ENCODE measurements at places on chromosomes 7 and 10. TPM values are rescaled to one million over a fixed set of nuclear protein-coding genes. Genes with fewer than 3 reads are reported as not detected.
A peak's percentile ranks its signal among the peaks of the same experiment; 100 is the strongest.

DNA sequence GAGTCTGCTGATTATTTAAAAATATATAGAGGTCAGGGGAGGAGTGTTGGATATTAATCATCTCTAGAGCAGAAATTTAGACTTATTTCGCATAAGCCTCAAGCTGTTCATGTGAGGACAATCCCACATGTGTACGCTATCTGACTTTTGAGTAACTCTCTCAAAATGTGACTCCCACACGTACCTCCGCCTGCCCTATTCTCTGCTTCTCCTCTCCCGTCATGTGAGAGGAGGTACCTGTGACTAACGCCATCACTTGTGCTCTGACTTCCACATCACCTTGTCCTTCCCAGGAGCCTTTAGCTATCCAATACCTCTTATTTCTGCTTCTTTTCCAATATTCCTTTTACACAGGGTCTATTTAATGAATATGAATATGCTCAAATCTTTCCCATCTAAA is 119.3 kb upstream of the CALCR start:
- no peak overlapping the region for H3K27ac ChIP-seq
- no peak overlapping the region for H3K4me3 ChIP-seq
- no peaks in the 10 kb centered on the region for H3K36me3 ChIP-seq
- H3K4me1 ChIP-seq = no peaks in the 10 kb centered on the region
- H3K27me3 ChIP-seq = no peaks in the 10 kb centered on the region
- DNase-seq = no peak

DNA sequence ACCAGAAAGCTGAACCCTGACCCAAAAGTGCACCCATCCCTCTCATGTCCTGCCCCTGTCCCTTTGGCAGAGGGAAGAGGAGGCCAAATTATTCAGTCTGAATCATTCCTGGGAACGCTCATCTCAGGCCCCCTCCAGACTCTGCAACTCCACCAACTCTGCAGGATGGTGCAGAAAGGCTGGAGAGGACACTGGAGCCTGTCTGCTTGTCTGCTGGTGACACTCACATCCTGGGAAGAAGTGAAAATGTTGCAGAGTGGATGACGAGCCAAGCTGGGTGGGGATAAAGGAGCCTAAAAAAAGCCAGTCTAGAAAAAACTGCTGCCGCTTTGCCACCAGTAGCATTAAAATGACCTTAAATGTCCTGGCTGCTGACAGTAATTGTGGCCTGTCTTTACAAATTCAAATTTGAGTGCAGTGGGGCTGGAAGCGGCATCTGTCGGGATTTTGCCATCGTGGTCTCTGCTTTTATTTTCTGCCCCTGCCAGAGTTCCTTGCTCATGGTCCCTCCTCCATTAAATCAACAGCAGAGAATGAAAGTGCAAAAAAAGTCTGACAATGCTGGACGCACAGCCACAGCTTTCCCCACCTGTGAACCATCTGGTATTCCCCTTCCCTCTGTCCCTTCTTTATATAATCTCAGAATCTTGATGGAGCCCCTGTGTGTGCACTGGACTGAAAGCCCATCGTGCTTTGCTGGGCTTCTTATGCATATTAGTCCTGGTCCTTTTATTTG is 63.9 kb downstream of the STK17A start:
- H3K27ac ChIP-seq = peak overlapping the region; percentile 96
- peaks cover 59% of the 10 kb centered on the region for H3K4me1 ChIP-seq
- H3K27me3 ChIP-seq = no peaks in the 10 kb centered on the region
- no peak overlapping the region for H3K4me3 ChIP-seq

Gene ANTXRL
- not detected for total RNA-seq

DNA sequence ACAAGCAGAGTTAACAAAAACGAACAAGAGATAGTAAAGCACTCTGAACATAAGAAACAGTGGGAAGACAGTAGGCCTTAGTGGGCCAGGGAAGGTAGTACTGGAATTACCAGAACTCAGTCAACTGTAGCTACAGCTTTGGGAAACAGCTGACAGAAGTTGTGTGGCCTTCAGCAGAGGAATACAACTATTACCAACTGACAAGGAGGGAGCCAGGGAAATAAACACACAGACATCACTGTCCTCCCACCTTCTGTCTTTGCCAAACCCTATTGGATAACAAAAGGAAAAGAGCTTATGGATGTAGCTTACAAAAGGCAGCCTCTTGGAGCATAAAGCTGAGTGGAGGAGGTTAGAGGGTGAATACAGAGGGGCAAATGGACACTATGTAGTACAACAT is 15.4 kb downstream of the MICU1 start:
- H3K4me1 ChIP-seq = peaks cover 8% of the 10 kb centered on the region
- no peak overlapping the region for H3K27ac ChIP-seq
- DNase-seq = no peak
- no peaks in the 10 kb centered on the region for H3K27me3 ChIP-seq
- no peak overlapping the region for H3K4me3 ChIP-seq
- no peaks in the 10 kb centered on the region for H3K36me3 ChIP-seq

GRCh38 chr10:119281581-119282071 is 74.3 kb downstream of the GRK5 start:
- H3K27ac ChIP-seq = peak overlapping the region; percentile 62
- H3K36me3 ChIP-seq = no peaks in the 10 kb centered on the region
- no peak overlapping the region for H3K4me3 ChIP-seq

Gene PON1
- total RNA-seq = not detected

Gene LAMB1
- total RNA-seq = 161 TPM

DNA sequence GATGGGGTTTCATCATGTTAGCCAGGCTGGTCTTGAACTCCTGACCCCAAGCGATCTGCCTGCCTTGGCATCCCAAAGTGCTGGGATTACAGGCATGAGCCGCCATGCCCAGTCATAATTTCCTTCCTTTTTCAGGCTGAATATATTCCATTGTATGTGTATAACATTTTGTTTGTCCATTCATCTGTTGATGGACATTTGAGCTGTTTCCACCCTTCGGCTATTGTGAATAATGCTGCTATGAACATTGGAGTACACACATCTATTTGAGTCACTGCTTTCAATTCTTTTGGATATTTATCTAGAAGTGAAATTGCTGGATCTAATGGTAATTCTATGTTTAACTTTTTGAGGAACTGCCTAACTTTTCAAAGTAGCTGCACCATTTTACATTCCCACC is 34.6 kb downstream of the TLX1 start:
- H3K36me3 ChIP-seq = no peaks in the 10 kb centered on the region
- H3K4me3 ChIP-seq = no peak overlapping the region
- no peak overlapping the region for H3K27ac ChIP-seq
- H3K27me3 ChIP-seq = no peaks in the 10 kb centered on the region
- H3K4me1 ChIP-seq = peaks cover 5% of the 10 kb centered on the region

DNA sequence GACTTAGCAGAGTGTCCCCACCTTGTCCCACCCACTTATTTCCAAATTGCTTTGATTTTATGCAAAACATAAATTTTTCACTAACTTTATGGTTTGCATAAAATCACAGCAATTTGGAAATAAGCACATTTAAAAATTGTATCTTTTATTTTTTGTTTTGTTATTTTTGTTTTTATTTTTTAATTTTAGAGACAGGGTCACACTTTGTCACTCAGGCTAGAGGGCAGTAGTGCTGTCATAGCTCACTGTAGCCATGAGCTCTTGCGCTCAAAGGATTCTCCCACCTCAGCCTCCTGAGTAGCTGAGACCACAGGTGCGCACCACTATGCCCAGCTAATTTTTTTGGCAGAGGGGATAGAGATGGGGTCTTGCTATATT is 43.2 kb downstream of the APBB1IP start:
- no peak overlapping the region for H3K27ac ChIP-seq
- no peak for DNase-seq

Gene DNAJC12
- 10.7 TPM for total RNA-seq

- DNase-seq = no peak
- H3K4me1 ChIP-seq = peaks cover 22% of the 10 kb centered on the region
- peaks cover 28% of the 10 kb centered on the region for H3K27me3 ChIP-seq
- H3K4me3 ChIP-seq = no peak overlapping the region
Observed at GRCh38 chr10:128541926-128542475, 415.8 kb upstream of the MKI67 start.

DNA sequence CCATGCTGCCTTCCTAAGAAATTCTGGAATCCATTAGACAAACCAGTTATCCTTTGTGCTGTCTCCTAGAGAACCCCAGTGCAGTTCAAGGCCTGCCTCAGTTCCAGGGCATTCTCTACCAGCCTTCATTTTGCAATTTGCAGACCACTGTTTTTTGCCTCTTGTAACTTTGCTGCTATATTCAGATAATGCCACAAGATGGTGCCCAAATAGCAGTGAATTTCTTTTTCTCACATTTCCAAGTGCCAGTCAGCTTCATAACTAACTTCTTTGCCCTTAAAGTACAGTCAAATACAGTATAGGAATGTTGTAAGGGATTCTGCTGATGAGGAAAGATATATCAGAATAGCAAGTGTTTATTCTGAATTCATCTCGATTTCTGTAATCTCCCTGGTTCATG is 25.2 kb downstream of the LOXL4 start:
- no peak overlapping the region for H3K4me3 ChIP-seq
- peaks cover 30% of the 10 kb centered on the region for H3K4me1 ChIP-seq
- no peaks in the 10 kb centered on the region for H3K27me3 ChIP-seq
- peaks cover 26% of the 10 kb centered on the region for H3K36me3 ChIP-seq

- no peaks in the 10 kb centered on the region for H3K36me3 ChIP-seq
- no peak overlapping the region for H3K27ac ChIP-seq
- H3K4me3 ChIP-seq = no peak overlapping the region
- no peaks in the 10 kb centered on the region for H3K4me1 ChIP-seq
- no peaks in the 10 kb centered on the region for H3K27me3 ChIP-seq
Observed at GRCh38 chr7:155182406-155182970, 112.4 kb downstream of the HTR5A start.

GRCh38 chr7:51288896-51289622 is 27.6 kb downstream of the COBL start:
- no peak overlapping the region for H3K4me3 ChIP-seq
- no peaks in the 10 kb centered on the region for H3K36me3 ChIP-seq
- H3K4me1 ChIP-seq = no peaks in the 10 kb centered on the region
- no peak for DNase-seq
- no peaks in the 10 kb centered on the region for H3K27me3 ChIP-seq
- no peak overlapping the region for H3K27ac ChIP-seq

DNA sequence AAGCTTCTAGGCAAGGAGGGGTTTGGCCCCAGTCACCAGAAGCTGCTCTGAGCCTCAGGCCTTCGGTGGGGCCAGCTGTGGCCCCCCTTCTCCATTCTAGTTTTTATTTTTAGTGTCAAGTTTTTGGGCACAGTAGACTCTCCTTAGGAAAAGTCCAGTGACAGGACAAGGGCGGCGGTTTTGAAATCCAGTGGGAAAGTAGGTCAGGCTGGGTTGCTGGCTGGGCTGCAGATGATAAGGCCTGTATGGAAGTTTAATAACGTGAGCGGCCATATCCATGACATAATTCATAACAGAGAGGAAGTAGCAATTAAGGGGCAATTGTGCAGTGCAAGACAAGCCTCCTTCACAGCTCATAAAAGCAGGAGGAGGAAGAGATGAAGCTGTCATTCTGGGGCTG is 87.1 kb upstream of the ZNF716 start:
- H3K27ac ChIP-seq = no peak overlapping the region
- H3K4me1 ChIP-seq = no peaks in the 10 kb centered on the region
- no peaks in the 10 kb centered on the region for H3K36me3 ChIP-seq
- H3K27me3 ChIP-seq = no peaks in the 10 kb centered on the region

DNA sequence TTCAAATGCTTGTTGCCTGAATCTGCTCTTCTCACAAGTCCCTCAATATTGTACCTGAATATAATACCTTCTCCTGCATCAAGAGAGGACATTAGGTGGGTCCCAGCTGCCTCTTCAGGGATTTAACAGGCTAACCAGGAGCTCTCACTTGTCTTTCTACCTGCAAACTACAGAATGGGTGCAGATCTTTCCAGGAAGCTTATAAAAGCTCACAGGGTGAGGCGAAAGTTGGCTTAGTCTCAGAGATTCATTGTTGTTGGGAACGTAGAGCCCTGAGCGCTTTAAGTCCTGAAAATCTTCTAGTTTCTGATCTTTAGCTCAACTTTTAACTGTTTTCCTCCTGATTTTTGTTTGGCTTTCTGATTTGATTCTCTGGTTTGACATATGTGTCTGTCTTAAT is 25.0 kb downstream of the PLAU start:
- H3K36me3 ChIP-seq = no peaks in the 10 kb centered on the region
- no peak for DNase-seq
- H3K27me3 ChIP-seq = no peaks in the 10 kb centered on the region
- no peak overlapping the region for H3K4me3 ChIP-seq
- peaks cover 7% of the 10 kb centered on the region for H3K4me1 ChIP-seq

Gene CHAT
- total RNA-seq = not detected
